ENCODE measurements at places on chromosomes 12 and 14. TPM values are rescaled to one million over a fixed set of nuclear protein-coding genes. Genes with fewer than 3 reads are reported as not detected.

The IAPP gene
- not detected for total RNA-seq

The NKX2-1 gene
- not detected for total RNA-seq

GRCh38 chr12:49059045-49059298, 1.6 kb downstream of the KMT2D start:
- DNase-seq: no peak

DNA sequence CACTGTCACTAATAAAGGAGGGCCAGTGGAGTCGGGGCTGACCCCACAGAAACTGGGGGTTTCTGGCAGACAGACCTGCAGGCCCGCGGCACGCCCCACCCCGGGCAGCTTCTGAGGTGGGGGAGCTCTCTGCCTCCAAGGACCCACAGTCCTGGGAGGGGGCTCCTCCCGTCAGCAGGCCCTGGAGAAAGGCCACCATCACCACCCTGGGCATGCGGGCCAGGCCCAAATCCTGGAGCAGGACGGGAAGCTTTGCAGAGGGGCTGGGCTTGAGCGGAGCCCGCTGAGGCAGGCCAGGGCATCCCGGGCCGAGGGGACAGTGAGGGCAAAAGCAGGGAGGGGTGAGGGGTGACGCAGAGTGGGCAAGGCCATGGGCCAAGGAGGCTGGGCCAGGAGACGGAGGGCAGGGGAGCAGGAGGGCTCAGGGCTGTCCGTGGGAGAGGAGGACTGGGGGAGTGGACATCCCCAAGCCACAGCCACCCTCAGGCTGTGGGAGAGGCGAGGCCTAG, 11.1 kb upstream of the GPR132 start:
- no peak for DNase-seq

GRCh38 chr14:91229743-91230200, 14.7 kb downstream of the GPR68 start:
- no peak for DNase-seq

DNA sequence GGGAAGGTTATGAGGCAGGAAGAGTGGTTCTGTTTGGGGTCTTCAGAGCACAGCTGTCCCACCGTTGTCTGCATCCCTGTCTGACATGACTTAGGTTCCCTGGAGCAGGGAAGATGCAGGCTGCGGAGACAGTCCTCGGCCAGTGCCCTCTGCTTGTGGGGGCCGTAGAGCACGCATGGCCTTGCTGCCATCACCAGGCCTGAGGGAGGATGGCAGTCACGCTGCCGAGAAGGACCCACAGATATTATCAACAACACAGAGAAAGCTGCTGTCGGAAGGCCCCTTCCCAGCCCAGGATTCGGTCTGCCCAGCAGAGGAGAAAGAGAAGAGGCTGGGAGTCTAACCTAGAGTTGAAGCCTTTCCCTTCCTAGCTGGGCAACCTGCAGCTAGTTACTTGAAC, 35.0 kb downstream of the ERH start:
- DNase-seq: no peak

All from NCI-H460 (cell line).